ENCODE measurements at places on chromosomes 7 and 10.

DNA sequence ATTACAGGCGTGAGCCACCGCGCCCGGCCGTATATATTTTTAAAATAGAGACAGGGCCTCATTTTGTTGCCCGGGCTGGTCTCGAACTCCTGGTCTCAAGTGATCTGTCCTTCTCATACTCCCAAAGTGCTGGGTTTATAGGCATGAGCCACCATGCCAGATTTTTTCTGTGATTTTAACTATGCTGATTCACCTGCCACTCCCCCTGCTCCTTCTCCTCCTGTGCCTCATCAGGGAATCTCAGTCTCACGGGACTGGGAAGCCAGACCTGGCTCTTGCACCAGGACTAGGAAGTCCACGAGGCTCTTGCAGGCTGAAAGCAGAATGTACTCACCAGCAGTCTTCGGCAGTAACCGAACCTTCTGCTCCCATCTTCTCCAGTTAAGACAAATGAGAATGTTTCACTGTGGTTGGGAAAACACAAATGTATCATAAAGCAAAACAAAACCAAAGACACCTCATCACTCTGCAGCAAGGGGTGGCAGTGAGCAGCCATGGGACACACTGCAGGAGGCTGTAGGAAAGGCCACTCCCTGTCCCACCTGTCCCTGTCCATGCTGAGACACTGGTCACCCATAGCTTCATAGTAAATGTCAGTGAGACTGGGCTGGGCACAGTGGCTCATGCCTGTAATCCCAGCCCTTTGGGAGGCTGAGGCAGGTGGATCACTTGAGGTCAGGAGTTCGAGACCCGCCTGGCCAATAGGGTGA lies 78.7 kb upstream of the MKRN1 start:
- DNase-seq, result no peak

GRCh38 chr10:18378766-18379165 lies 238.5 kb downstream of the CACNB2 start:
- DNase-seq, result no peak

DNA sequence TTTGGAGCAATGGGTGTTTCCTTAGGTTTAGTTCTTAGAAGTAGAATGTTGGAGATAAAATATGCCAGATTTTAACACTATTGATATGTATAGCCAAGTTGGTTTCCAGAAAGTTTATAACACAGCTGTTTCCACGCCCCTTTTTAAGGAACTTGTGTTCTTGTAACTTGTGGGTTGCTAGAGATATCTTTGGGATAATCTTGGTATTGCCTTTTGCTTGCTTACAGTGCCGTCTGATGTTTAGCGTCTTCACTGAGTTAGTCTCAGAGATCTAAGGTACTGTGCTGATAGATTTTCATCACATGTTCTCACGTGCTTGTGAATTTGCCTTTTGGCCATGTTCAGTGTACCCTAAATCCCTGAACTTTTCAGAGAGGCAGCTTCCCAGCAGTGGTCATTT lies 12.4 kb downstream of the TMEM248 start:
- DNase-seq, result no peak

DNA sequence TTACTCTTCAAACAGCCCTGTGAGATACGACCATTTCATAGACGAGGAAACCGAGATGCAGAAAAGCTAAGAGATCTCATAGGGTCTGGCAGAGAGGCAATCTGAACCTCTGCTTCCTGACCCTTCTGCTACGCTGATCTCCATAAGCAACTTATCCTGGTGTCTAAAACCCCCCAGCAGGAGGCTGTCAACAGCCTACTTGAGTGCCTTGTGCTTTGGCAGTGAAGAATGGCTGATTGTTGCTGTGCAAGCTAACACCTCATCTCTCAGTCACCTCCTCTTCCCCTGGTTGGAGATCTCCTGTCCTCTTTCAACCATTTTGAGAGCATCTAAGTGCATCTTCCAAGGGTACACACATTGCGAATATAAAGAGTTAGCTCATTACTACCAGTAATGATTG lies 86.2 kb downstream of the AOAH start:
- no peak for DNase-seq

- DNase-seq, result no peak
Observed at GRCh38 chr7:110831419-110831818, 259.5 kb upstream of the LRRN3 start.

GRCh38 chr7:32026083-32026425 lies 44.2 kb downstream of the PDE1C start:
- DNase-seq, result no peak
